ENCODE measurements at places on chromosomes 11 and 22.

DNA sequence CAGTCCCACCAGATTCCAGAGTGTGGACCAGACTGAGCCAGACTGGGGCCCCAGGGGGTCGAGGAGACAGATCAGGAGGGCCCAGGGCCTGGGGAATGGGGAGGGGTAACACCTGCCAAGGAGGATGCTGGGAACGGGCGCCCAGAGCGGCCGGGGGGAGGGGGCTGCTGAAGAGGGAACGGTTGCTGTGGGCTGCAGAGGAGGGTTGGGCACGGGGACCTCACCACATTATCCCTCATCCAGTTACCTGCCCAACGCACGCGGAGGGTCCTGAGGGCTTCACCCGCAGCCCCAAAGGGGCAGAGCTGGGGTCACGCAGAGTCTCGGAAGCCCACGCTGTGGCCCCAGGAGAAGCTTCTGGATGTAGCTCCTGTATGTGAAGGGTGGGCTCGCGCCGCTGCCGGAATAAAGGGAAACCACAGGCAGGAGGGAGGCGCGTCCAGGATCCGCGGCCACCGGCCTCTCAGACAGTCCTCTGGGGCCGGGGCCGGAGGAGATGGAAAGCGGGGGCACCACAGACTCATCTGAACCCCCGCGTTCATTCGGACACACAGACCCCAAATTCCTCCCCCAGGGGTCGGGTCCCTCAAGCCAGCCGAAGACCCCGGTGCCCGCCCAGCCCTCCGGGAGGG is 866 bp upstream of the SELENOO start:
- no peak for DNase-seq

DNA sequence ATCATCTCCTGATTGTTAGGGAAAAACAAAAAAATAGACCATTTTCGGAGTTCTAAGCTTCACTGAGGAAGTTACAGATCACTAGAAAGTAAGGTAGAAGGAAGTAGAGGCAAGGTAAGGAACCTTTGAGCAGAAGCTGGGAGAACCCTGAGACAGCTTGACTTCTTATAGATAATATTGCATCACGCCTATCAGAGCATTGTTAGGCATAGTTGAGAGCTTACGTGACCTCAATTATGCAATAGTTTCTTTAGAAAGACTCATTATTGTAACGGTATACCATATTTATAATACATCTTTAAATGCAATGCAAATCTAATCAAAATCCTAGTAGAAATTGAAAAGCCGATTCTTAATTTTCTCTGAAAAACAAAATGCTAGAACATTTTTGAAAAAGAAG is 4.9 kb downstream of the TBRG1 start:
- no peak for DNase-seq

DNA sequence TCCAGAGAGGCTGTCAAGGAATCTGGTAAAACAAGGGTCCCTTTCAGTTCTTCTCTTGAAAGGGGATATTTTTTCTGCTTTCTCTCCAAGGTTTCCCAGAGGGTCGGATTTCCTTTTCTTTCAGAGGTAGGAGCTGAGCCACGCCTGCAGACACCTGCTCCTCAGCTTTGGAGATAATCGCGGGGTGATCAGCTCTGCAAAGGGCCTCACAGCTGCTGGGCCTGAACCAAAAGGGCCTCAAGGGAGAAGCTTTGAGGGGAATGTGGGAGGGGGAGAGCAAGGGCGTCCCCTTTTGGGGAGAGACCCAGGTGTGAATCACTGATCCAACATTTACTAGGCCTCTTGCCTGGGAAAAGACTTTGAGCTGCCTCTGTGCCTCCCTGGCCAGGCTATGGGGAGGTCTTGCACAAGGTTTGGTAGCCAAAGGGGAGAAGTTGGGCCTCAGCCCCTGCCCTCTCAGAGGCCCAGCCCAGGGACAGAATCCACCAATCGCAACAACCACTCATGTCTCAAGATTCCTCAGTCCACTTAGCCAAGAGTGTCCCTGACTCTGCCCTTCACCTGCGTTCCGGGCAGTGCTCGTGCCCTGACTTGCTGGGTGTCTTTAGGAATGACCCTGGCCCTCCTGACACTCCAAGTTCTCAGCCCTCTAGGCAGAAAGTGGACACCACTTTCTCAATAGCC is 14.0 kb upstream of the TP53I11 start:
- DNase-seq, result no peak

DNA sequence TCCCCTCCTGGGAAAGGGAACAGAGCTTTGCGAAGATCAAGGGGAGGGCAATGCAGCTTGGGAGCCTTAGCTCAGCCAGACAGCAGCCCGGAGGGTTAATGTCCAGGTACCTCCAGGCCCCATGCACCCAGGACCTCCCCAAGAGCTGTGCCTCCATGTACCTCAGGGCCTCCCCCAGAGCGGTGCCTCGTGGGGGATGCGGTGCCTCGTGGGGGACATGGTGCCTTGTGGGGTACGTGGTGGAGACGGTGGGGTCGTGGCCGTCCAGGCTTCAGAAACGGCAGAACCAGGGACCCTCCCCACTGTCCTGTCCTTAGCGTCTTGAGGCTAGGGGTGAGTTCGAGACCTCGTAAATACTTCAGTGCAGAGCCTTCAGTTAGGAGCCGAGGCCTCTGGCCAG is 33.2 kb downstream of the BRSK2 start:
- no peak for DNase-seq

DNA sequence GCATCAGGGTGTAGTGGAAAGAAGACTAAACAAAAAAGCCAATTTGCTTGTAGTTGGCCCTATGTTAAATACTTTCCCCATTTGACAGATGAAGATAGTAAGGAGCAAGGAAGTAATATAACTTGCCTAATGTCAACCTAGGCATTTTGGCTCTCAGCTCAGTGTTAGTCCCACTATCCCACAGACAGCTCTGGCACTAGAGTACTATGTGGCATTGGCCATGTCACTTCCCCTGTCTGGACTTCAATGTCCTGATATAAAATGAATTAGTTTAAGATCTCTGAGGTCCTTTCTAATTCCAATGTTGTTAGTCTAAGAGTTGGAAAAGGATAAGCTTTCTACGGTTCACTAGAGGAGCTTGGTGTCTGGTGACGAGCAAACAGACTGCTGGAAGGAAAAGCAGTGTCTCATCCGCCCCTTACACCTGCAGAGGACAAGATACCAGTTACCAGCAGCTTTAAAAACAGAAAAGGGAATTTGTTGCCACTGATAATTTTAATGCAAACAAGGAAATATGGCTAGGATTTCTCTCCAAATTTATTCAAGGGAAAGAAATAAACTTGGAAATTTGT is 92.5 kb downstream of the RELT start:
- DNase-seq, result no peak

DNA sequence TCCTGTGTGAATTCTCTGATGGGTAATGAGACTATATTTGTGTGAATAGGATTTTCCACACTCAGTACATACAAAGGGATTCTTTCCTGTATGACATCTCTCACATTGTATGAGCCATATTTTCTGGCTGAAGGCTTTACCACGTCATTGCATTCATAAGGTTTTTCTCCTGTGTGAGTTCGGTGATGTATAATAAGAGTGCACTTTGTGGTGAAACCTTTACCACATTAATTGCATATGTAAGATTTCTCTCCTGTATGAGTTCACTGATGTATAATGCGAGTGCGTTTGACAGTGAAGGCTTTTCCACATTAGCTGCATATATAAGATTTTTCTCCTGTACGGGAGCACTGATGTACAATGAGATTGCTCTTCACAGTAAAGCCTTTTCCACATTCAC is 455.4 kb upstream of the CNTN5 start:
- DNase-seq, result no peak

DNA sequence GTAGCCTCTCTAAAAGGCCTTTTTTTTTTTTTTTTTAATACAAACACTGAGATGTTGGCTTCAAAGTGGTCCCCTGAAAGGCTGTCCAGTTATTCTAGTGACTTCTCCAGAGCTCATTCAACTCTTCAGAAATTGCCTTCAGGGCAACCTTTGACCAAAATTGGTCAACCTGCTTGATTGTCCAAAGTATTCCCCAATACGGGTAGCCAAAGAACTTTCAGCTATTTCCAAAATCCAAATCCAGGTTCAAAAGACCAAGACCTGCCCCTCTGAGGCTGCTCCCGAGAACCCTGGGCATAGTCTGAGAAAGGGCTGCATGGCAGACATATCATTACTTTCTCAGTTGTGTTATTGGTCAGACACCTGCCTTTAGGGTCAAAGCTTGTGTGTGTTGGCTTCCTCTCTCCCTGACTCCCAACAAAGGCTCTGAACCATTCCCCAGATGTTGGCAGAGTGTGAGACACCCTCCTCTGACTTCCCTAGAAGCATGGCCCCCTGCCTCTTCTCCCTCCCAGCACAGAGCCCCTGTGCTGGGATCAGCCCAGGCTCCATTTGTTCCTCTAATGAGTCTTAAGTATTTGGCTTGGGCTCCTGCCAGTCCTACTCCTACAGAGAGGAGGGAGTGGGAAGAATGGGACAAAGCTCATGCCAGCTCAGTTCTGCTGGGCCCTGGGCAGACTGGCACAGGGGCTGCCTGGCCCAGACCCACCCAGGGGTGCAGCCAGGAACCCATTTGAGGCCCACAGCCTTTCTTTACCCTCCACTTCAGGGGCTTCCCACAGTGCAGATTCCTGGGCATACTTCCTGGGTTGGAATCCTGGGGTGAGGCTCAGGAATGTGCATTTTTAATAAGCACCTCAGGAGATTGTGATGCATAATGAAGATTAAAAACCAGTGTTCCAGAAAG is 30.3 kb downstream of the TNKS1BP1 start:
- DNase-seq, result no peak

- no peak for DNase-seq
Measured at GRCh38 chr22:29772170-29772641, 5.0 kb downstream of the UQCR10 start.

GRCh38 chr11:20275987-20276965 is 87.2 kb upstream of the HTATIP2 start:
- no peak for DNase-seq

GRCh38 chr11:78349624-78350023 is 68.0 kb downstream of the GAB2 start:
- DNase-seq, result no peak

GRCh38 chr11:60854140-60854846 is 1.5 kb downstream of the PTGDR2 start:
- no peak for DNase-seq

DNA sequence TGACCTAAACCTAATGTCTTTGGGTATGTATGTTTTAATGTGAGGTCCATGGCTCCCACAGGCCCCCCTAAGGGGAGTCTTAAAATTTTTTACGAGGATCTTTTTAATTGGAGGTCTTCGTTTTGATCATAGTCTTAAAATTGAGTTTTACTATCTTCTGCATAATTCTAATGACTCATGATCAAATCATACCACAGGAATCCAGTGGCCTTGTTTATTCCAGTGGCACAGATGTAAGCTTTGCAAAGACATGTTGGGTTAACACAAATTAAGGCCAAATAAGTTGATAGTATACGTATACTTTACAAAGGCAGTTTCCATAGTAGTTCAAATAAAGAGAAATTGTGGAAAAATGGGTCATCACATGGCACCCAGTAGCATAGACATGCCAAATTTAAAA is 33.9 kb upstream of the FJX1 start:
- no peak for DNase-seq

DNA sequence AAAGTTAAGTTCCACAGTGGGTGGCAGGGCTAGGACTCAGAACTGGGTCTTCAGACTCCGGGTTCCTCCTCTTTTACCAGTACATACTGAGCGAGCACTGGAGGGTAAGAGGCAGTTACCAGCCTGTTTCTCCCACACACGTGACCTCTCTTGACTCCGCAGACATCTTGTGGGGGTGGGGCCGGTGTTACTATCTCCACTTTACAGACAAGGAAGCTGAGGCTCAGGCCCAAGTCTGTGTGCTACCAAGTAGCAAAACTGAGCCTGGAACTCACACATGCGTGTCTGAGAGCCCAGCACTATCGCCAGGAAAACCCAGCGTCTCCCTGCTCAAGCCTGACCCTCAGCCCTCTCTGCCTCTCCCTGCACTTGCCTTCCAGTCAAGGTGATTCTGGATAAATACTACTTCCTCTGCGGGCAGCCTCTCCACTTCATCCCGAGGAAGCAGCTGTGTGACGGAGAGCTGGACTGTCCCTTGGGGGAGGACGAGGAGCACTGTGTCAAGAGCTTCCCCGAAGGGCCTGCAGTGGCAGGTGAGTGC is 16.0 kb upstream of the SMIM35 start:
- no peak for DNase-seq

- no peak for DNase-seq
Measured at GRCh38 chr22:20292108-20292507, 24.0 kb upstream of the RTN4R start.

- no peak for DNase-seq
Measured at GRCh38 chr11:91164452-91164822, 941.6 kb upstream of the CHORDC1 start.

- no peak for DNase-seq
Measured at GRCh38 chr11:1073851-1074243, 827 bp upstream of the MUC2 start.

- DNase-seq, result no peak
Measured at GRCh38 chr11:97856666-97857065, 1164.1 kb upstream of the CNTN5 start.

DNA sequence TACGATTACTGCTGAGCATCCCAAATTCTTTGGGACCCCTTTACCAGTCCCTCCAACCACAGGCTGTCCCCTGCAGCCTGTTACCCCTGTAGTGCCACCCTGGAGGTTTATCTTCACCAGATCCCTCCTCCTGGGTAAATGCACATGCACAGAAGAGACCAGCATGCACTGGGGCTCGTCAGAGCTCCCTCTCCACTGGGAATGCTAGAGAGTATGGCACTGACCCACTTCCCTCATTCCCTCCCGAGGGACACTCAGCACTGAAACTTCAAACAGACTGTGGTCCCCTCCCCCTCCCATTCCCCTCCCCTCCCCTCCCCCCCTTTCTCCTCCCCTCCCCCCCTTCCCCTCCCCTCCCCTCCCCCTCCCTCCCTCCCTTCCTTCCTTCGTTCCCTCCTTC is 49.1 kb downstream of the C11orf91 start:
- no peak for DNase-seq

- no peak for DNase-seq
Measured at GRCh38 chr22:36902143-36902926, 11.1 kb upstream of the CSF2RB start.

DNA sequence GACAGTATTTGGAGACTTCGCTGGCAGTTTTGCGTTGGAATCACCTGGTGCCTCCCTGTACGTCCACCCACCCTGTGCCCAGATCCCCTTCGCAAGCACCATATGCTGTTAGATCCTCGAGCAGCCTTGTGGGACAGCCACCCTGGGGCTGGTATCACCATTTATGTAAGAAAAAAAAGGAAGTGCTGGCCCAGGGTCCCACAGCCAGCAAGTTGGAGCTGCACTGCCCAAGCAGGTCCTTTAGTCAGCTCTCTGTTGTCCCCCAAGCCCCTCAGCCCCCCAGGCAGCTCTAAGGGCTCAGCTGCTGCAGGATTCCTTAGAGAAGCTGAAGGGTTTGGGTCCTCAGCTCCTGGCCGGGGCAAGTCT is 80.3 kb downstream of the FBLN1 start:
- no peak for DNase-seq

DNA sequence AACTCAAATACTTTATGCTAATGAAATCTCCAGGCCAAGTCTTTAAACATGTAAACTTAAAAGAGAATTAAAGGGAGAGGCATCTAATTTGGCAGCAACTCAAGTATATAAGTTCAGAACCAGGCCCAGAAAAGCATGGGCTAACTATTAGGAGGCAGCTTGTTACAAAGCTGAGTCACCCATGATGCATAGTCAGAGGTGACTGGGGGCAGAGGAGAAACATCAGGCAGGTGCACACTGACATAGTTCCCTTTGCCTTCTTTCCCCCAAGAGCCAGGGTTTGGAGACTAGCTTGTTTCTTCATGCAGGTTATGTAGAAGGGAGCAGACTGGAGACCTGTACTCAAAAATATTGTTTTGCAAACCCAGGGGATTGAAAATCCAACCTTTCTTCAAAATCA is 619.0 kb downstream of the SOX6 start:
- no peak for DNase-seq

GRCh38 chr11:95074792-95075563 is 8.3 kb downstream of the SRSF8 start:
- no peak for DNase-seq

- no peak for DNase-seq
Measured at GRCh38 chr11:31026315-31026714, 343.2 kb downstream of the DCDC1 start.
